Neuronal stem cell (in vitro differentiated cells): ENCODE measurements at places on chromosomes 2 and 18.

GRCh38 chr2:177403838-177404237 is 11.3 kb downstream of the AGPS start:
- DNase-seq = no peak

- DNase-seq = no peak
Measured at GRCh38 chr2:105181282-105181681, 60.3 kb upstream of the GPR45 start.

- DNase-seq = no peak
Measured at GRCh38 chr18:46262856-46263255, 158.7 kb downstream of the HAUS1 start.

GRCh38 chr18:295756-296490 is 28.1 kb upstream of the THOC1 start:
- no peak for DNase-seq

GRCh38 chr2:100592226-100592625 is 29.4 kb downstream of the PDCL3 start:
- no peak for DNase-seq

GRCh38 chr2:158138255-158138654 is 36.6 kb downstream of the UPP2 start:
- DNase-seq = no peak

DNA sequence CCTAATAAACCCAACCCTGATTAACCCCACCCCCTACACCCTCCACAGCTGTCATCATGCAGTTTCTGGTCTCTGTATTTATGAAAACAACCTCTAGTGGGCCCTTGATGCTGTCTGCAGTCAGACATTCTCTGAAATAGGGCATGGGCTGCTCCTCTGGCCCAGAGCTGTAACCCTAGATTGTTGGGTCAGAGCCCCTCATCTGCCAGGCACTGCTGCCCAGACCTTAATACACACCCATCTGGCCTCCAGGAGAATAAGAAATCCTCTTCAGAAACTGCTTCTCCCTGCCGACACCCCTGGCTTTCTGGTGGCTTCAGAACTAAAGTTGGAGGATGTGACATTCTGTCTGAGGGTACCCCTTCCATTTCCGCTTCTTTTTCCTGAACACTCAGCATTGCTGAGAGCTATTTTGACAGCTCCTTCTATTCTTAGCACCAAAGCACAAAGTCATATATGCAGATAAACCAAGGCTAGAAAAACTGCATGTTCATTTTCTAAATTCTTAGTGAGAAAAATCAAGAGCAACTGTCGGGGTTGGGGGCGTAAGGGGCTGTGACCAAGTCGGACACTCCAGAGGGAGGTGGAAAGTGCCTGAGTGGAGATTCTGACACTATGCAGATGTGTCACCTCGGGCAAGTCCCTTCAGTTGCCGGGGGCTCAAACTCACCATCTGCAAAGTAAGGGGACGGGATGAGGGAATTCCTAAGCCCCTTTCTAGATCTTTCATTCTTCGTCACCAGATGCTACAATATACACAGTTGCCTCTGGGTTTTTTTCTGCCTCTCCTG is 28.7 kb downstream of the SRSF7 start:
- DNase-seq = no peak

DNA sequence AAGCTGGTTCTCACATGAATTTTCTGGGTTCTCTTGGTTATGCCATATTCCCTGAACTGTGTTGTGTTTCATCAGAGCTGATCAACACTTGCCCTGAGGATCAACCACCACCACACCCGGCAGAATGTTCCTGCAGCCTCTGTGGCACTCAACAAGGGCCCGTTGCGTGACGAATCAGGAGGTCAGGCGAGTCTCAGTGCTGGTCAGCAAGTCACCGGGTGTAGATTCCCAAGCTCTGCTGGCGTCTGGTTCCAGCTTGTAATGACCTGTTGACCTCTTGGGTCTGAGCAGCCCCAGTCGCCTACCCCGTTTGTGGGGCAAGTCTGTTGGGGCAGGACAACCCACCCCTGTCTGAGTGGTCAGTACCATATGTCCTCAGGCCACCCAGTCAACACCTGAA is 46.0 kb downstream of the ADCY3 start:
- DNase-seq = no peak

- DNase-seq = no peak
Measured at GRCh38 chr2:30262716-30263309, 31.5 kb downstream of the LBH start.

DNA sequence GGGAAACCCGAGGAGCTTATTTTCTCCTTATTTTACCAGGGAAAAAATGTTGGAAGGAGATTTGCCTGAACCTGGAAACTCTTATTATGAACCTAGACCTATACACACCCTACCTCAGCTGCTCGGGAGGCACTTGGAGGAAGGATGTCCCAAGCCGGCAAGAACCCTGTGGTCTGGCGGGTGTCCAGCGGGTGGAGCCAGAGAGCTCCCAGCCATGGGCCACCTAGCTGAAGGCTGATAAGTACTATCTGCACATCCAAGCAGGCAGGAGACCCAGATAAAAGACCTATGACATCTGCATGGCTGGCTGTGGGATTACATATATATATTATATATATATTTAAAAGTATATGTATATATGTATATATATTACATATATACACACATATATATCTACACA is 1.1 kb upstream of the SLC14A1 start:
- DNase-seq = peak; percentile 31

- no peak for DNase-seq
Measured at GRCh38 chr2:128601298-128602037, 282.8 kb upstream of the HS6ST1 start.

DNA sequence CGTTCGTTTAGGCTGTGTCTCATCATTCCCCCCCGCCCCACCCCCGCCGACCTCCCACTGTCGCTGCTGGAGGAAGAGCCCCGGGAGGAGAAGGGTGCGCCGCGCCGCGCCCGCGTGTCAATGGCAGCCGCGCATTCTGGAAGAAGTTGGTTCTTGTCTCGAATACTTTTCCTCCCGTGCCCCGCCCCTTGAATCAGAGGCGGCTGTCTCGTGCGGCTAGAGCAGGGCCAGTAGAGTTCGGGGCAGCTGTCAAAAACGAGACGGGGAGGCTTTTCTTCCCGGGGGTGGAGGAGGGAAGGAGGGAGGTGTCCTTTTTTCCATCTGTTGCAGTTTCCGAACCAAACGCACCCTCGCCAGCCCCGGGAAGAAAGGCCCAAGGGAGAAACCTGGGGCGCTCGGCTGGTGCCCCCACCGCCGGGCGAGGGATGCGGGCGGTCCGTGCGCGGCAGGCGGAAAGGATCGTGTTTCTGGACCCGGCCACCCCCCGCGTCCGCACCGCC is 410 bp upstream of the TGIF1 start:
- no peak for DNase-seq

- no peak for DNase-seq
Measured at GRCh38 chr2:240629619-240629967, 4.3 kb downstream of the GPR35 start.

DNA sequence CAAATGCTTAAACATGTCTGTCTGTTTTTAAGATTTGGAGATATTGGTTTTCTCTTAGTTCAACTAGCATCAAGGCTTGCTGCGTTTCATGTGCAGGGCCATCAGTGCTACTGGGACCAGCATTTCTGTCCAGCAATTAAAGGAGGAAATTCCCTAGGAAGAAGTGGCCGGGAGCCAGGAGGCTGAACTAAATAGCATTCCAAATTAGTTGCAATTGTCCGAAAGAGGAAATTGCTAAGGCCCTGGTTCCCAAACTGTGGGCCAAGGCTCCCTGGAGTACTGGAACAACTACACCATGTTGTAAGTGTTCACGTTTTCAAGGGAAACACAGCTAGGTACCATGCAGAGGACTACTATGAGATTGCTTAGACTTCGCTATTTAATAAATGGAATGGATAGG is 257.9 kb downstream of the PTPRM start:
- DNase-seq = no peak

- DNase-seq = no peak
Measured at GRCh38 chr2:174740721-174741120, 23.6 kb downstream of the CHRNA1 start.

DNA sequence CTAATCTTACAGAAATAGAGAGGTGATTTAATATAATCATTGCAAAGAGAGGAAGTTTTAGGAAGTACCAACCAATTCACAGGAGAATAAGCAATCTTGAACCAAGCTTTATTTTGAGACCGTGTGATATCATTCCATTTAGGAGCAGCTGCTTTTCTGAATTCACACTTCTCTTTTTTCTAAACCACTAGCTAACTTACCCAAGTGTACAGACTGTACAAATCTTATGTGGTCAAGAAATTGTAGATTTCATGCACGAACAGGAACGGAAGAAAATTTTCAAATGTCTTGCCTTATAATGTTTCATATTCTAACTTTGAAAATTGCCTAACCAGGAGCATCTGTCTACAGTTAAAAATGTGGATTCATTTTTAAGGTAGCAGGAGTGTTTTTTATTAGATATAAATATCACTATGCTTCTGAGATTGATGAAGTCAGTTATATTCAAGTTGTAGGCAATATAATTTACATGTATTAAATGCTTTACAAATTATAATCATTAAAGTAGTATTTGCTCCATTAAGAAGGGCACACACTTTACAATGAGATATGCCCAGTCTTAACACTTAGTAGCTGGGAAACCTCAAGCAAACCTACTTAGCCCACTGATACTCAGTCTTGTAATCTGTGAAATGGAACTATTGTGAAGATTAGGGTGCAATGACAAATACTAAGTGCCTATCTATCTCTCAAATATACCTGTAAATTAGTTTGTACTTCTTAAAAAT is 302.2 kb upstream of the STON1 start:
- DNase-seq = no peak

DNA sequence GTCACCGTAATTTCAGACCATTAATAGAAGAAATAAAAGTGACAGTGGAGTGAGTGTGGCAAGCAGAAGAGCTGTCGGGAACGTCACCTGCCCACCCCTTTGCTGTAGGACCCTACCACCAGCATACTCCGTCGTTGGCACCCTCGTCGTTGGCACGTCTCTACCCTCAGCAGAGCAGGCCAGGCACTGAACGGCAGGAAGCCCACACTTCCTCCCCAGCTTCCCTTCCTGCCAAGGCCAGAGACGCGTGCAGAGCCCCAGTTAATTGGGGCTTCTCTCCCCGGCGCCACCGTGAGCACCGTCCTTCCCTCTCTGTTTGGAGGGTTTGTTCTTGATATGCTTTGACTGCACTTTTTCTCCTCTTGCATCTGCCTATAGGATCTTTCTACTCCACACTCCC is 27.0 kb upstream of the NFATC1 start:
- DNase-seq = no peak

- DNase-seq = no peak
Measured at GRCh38 chr18:62543021-62543420, 20.2 kb downstream of the ZCCHC2 start.

DNA sequence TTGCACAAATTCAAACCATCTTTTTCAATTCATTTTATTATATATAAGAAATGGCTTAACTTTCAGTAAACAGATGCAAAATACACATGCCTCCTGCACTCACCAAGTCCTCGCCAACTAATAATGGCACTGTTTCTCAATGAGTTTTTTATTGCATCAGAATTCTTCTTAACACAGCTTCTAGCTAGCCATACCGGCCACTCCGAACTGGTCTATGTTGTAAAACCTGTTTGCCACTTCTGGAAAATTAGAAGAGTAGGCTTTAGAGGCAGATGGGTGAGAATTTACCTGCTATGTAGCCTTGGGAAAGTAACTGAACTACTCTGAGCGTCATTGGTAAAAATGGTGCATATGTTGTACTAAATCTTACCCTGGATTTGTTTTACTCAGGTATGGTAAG is 100.6 kb upstream of the LHCGR start:
- no peak for DNase-seq

DNA sequence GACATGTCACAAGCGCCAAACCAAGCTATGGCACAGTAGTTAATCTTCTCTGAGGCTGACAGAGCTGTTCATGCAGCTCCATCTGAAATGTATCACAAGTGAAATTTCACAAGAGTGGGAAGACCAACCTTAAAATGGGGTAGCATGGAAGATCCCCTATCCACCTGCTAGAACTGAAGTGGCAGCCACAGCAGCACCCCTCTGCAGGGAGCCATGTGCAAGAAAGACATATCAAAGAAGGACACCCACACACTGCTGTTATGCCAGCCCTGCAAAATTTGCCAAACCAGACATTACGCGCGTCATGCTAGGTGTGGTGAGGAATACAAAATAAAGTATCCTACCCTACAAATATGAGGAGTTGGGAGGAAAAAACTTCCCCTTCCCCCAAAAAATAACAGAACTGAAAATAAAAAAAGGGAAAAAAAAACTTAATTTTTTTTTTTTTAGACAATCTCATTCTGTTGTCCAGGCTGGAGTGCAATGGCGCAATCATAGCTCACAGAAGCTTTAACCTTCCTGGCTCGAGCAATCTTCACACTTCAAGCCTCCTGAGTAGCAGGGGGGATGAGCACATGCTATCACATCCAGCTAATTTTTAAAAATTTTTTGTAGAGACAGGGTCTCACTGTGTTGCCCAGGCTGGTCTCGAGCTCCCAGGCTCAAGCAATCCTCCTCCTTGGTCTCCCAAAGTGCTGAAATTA is 76.2 kb downstream of the STK39 start:
- no peak for DNase-seq

DNA sequence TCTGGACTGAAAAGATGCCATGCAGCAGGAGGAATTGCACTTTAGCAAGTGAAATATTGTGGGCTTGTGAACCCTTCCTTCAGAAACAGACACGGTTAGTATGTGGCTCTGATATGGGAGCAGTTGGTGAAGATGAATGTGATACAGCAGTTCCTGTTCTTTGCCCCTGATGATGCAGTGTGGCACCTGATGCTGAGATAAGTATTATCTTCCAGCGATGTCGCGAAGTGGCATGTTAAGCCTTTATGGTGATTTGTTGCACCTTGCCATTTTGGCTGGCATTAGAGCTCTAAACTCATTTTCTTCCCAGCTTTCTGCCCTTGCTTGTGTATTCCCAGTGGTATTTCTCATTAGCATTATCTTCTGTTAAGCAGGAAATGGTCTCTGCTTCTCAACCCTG is 441.6 kb upstream of the RAB12 start:
- no peak for DNase-seq

DNA sequence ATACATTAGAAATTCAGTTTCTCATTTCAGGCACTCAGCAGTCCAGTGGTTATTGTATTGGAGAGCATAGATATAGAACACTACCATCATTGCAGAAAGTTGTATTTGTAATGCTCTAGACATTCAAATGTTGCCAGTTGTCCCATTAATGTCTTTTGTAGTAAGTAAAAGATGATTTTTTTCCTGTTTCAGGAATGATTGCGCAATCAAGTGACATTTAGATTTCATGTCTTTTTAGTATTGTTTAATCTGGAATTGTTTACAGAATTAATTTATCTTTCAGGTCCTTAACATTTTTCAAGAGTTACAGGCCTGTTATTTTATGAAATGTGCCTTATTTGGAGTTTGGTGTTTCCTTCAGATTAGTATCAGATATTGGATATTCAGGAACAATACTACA is 134.7 kb downstream of the MSTN start:
- no peak for DNase-seq

DNA sequence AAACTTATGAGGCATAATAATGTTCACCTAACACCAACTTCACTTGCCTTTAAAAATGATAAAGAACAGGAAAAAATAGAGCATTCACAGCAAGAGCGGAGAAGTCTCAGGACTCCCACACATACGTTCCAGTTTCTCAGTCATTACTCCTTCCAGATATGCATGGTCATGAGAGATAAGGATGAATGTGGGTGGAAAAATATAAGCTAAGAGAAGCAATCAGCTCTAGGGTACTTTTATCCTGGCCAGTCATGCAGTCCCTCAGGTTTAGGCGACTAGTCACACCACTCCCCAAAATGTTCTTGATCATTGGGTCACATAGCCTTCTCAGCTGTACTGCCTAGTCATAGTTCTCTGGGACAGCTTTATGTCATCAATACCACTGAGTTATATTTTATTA is 29.2 kb upstream of the CCDC178 start:
- no peak for DNase-seq

GRCh38 chr18:75113455-75113854 is 95.5 kb downstream of the PTGR3 start:
- DNase-seq = no peak

- no peak for DNase-seq
Measured at GRCh38 chr2:120456867-120457266, 110.9 kb downstream of the INHBB start.
